Adipose tissue (tissue), 3 donors: ENCODE measurements at places on chromosomes 13 and 19. TPM values are rescaled to one million over a fixed set of nuclear protein-coding genes. Genes with fewer than 3 reads are reported as not detected.

ALG5 gene
- polyA plus RNA-seq: 41.9 TPM

LILRB2 gene
- polyA plus RNA-seq: 2.2 TPM

PSG11 gene
- not detected for polyA plus RNA-seq

CEACAM3 gene
- 1.5 TPM for polyA plus RNA-seq

CEACAM4 gene
- 2.7 TPM for polyA plus RNA-seq

HIPK4 gene
- not detected for polyA plus RNA-seq

ZNF329 gene
- 2.3 TPM for polyA plus RNA-seq

SHISA7 gene
- polyA plus RNA-seq: not detected

MAP4K1 gene
- 1.0 TPM for polyA plus RNA-seq

ARHGEF7 gene
- 14.0 TPM for polyA plus RNA-seq

RASAL3 gene
- polyA plus RNA-seq: 3.3 TPM

PLA2G4C gene
- 6.9 TPM for polyA plus RNA-seq

ATP8A2 gene
- 0.14 TPM for polyA plus RNA-seq

SYT5 gene
- polyA plus RNA-seq: 0.90 TPM

ZNF534 gene
- not detected for polyA plus RNA-seq

IGFL1 gene
- not detected for polyA plus RNA-seq

ZNF729 gene
- not detected for polyA plus RNA-seq
